Fibroblast of skin of back (primary cell): ENCODE measurements at places on chromosomes 5 and 9.

- no peak for DNase-seq
These were observed 67.6 kb upstream of the SLC12A2 start for GRCh38 chr5:128015978-128016377.

DNA sequence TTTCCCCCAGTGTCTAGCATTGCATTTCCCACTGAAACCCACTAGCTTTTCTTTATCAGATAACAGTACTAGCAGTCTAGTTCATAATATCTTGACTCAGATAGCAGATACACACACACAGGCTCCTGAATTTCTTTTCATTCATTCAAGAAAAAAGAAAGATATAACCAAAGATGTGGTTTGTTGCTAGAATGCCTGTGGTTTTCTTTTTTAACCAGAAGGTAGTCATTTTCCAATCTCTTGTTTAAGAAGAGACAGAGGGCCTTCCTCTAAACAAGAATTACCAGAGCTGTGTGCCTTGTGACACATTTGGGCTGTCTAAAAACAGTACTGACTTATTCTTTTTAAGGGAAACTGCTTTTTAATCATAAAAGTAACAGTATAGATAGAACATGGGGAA, 167.3 kb downstream of the PJA2 start:
- DNase-seq = no peak

- DNase-seq = no peak
These were observed 38.4 kb downstream of the USP20 start for GRCh38 chr9:129873563-129874190.

DNA sequence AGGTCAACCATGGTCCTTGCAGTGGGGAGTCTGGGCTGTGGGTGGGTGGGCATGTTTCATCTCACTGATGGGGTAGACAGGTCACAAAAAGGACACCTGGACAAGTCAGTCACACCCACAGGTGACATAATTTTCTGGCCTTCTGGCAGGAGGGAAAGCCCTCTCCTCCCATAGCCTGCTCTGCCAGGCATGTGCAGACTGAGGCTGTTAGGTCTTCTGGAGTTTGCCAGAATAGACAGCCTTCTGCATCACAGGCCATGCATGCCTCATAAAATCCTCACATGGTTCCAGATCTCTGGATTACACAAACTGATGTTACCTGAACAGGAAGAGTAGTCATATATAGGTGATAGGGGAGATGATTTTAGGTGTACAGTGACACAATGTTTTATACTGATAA, 49.1 kb downstream of the ARHGAP26 start:
- DNase-seq = no peak

GRCh38 chr5:107607671-107608345, 62.9 kb downstream of the EFNA5 start:
- DNase-seq = no peak
